SW 1271 (cell line): ENCODE measurements at places on chromosomes 2 and 18.
A peak's percentile ranks its signal among the peaks of the same experiment; 100 is the strongest.

- no peak for DNase-seq
Observed at GRCh38 chr2:200189964-200190363, 116.5 kb upstream of the SPATS2L start.

- DNase-seq = no peak
Observed at GRCh38 chr2:164847981-164848741, 6.5 kb upstream of the COBLL1 start.

- DNase-seq = no peak
Observed at GRCh38 chr18:22203536-22204213, 34.3 kb downstream of the GATA6 start.

DNA sequence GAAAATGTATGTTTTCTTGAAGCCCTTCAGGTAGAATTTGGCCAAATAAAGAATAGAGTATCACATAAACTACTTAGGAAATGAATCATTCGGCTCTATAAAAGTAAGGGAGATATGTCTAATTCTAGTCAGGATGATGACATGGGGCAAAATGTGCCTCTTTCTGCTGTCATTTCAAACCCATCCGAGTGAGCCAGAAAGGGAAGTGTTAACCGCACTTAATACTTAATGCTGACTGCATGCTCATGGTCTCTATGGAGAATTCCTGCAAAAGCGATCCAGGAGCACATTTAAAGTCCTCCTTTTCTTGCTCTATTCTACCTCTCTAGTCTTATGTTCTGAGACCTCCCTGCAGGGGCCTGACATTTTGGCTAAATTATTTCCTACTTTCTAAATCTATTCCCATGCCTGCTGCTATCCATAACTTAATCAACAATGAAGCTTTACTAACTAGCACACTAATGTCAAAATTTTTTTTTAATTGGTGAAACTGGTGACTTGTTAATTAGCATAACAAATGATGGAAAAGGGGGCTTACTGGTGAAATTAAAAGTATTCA, 127.4 kb downstream of the CDC42EP3 start:
- DNase-seq = no peak

GRCh38 chr2:43714164-43714563, 37.9 kb upstream of the C1GALT1C1L start:
- no peak for DNase-seq

DNA sequence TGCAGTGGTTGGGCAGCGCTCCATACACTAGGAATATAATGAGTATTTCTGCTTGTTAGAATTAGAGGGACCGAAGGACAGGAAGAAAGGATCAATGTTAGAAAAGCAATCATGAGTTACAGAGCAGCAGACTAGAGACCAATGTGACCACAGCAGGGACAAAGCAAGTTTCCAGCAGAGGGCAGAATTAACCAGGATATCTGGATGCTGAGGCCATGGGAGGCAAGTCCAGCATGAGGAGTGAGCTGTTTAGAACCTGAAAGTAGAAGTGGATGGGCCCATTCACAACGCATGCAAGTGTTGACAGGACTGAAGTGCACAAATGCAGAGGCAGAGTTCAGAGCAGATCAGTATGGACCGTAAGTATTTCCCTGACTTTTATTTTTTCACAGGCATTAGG, 910.4 kb upstream of the GYPC start:
- no peak for DNase-seq

- DNase-seq = no peak
Observed at GRCh38 chr2:156765043-156765442, 328.9 kb downstream of the GPD2 start.

GRCh38 chr2:193907561-193907960, 1712.8 kb upstream of the TMEFF2 start:
- no peak for DNase-seq

GRCh38 chr2:60554074-60554645, 706 bp upstream of the BCL11A start:
- peak; percentile 58 for DNase-seq

DNA sequence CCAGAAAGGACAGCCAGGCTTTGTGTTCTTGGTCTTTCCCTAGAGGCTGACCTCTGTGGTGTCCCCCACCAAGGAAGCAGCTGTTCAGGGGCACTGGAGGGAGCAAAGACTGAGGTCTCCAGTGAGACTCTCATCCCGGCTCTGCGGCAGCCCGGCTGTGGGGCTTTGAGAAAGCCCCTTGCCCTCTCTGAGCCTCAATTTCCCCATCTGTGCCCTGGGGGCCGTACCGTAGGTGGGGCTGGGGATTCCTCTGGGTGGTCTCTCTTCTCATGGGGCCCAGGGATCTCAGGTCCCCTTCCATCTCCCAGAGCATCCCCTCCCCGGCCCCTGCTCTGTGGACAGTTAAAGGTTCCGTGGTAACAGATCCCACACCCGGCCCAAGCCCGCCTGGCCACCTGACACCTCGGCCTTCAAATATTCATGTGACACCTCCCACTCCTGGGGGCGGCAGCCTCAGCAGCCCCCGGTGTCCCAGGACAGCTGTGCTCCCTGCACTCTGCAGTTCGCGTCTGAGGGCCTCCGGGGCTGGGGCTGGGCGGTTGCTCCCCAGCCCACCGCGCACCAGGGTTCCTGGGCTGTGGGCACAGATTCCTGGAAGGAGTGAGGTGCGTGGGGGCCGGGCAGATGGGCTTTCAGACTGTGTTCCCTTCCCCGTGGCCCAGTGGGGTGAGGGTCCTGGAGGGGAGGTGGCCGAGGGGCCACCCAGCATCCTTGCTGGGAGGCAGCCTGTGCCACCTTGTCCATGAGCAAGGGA, 15.1 kb upstream of the KLHL30 start:
- no peak for DNase-seq
